ENCODE measurements at places on chromosomes 12 and 14. TPM values are rescaled to one million over a fixed set of nuclear protein-coding genes. Genes with fewer than 3 reads are reported as not detected.
A peak's percentile ranks its signal among the peaks of the same experiment; 100 is the strongest.

GRCh38 chr12:95543305-95543704 is 8.0 kb downstream of the USP44 start:
- DNase-seq = no peak

GRCh38 chr12:75585330-75585729 is 73.9 kb upstream of the KRR1 start:
- peak; percentile 90 for DNase-seq

DNA sequence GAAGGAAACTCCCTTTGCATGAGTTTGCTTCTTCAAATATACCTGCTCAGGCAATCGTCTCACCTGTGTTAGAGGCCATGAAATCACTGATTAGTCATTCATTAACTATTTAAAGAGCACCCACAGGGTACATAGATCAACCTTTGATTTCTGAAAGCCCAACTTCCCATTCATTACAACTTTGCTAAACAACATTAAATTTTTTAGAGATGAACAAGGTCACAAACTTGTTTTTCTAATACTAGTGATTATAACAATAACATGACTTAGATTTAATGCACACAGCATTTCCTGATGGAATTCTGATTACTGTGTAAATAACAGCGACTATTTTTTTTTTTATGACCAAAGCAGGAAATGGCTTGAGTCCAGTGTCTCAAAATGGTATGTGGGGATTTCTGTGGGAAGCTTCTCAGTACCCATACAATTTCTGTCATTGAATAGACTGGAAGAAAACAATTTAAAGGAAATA is 5.4 kb upstream of the ERO1A start:
- no peak for DNase-seq

Gene TSPAN19
- polyA plus RNA-seq = not detected

All from fibroblast of lung (primary cell).